ENCODE measurements at places on chromosomes 3 and 15. TPM values are rescaled to one million over a fixed set of nuclear protein-coding genes. Genes with fewer than 3 reads are reported as not detected.

- DNase-seq = no peak
Observed at GRCh38 chr15:70758790-70759462, 4.4 kb downstream of the UACA start.

DNA sequence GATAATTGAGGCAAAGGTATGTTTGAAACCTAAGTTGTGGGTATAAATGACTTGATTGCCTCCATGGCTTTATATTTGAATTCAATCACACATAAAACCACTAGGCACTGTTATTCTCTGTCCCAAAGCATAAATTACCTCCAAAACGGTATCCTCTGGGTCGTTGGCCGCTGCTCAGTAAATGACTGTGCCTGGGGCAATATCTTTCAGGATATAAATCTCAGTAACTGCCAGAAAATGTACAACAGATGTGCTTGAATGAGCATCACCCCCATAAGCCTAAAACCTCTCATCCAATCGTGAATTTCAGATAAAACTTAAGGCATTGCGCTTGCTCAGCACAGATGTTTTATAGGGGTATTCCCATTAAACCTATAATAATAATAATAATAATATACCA lies 19.0 kb upstream of the C3orf49 start:
- DNase-seq = no peak

DNA sequence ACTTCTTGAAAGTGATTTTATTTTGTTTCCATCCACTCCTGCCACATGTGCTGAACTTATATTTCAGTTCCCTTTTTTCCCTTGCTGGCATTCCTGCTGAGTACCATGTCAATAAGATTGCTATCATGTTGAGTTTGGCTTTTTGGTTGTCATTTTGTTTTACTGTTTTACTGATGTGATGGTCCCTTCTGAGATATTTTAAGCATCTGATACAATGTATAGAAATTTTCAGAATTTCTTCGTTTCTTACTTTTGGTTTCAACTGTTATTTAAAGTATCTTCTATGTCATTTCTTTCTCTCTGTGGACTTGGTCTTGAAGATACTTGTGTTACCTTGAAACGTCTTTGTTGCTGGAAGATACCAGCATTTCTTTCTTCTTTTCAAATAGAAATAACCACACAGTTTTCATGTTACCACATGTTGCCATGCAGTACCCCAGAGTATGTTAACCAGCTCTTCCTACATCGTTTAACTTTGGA lies 14.1 kb downstream of the SIDT1 start:
- DNase-seq = no peak

DNA sequence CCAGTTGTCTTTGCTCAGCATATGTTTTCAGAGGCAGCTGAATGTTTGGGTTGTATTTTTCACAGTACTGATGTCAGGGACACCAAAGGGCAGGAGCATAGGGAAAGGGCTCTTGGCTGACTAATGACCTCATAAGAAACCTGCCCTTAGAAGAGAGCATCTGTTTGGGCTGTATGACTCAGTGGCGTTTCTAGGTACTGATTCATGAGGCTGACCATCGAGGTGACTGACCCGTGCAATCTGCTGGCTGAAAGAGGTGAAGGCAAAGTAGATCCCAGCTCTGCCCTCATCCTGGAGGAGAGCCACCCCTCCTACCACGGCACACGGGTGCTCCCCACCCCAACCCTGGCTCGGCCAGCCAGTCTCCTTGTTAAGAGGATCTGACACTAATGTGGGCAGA lies 8.3 kb downstream of the LMCD1 start:
- DNase-seq = no peak

GRCh38 chr3:46489381-46489780 lies 8.4 kb upstream of the RTP3 start:
- DNase-seq = no peak

GRCh38 chr3:46632792-46633191 lies 20.5 kb downstream of the FAM240A start:
- no peak for DNase-seq

DNA sequence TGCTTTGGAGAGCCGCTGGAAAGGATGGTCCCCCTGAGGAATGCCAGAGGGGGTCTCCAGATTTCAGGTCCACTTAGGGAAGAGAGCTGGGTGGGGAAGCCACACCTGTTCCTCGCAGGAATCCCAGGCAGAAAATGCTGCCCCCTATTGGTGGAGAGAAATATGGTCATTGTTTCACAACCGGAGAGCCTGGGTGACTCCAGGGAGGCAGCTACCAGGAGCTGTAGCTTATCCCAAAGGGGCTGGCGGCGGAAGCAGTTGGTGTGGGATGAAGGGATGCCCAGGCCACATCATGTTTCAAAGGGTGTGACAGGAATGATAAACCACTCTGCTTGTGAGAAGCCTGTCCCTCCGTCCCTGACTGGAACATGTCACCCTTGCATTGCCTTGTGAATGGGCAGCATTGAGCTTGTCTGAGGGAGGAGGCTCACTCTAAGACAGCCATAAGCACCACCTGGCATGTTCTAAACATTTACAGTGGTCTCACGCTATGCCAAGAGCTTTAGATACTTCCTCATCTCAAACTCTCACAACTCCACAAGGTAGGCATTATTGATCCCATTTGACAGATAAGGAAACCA lies 34.5 kb downstream of the POMGNT2 start:
- no peak for DNase-seq

GRCh38 chr3:121970047-121970446 lies 52.0 kb downstream of the ILDR1 start:
- DNase-seq = no peak

- peak; percentile 17 for DNase-seq
Observed at GRCh38 chr3:173993299-173993698, 595.8 kb downstream of the NLGN1 start.

DNA sequence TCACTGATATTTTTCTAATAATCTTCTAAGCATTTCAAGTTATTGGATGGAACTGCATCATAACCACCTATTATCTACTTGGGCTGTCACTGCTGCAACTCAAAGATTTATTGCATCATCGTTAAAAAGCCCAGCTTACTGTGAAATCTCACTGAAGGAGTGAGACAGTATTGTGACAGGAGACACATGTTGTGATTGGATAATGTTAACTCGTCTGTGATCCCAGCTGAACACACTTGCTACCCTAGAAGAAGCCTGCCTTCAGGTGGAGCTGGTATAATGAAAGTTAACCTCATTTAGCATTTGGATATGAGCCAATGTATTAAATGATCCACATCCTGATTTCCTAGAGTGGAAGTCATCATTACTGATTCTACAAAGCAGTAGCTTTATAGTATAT lies 138.1 kb downstream of the MAP2K5 start:
- no peak for DNase-seq

DNA sequence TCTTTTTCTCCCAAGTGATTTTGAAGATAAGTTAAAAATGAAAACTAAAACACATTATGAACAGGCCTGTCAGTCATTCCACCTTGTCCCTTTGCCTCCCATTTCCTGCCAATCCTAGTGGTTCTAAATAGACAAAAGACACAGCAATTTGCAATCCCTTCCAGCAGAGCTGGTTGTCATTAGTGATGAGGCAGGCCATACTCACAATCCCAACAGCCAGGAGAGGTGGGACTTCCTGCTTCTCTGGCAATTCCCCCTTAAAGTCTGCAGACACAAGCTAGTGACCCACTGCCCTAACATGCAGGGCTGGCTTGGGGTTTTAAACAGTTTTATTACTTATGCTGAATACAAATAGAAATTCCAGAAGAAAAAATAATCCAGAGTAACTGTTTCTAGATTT lies 38.4 kb upstream of the RBP1 start:
- DNase-seq = no peak

- no peak for DNase-seq
Observed at GRCh38 chr3:47001731-47002170, 22.3 kb downstream of the NBEAL2 start.

- DNase-seq = peak; percentile 38
Observed at GRCh38 chr3:194161131-194162045, 25.4 kb downstream of the HES1 start.

DNA sequence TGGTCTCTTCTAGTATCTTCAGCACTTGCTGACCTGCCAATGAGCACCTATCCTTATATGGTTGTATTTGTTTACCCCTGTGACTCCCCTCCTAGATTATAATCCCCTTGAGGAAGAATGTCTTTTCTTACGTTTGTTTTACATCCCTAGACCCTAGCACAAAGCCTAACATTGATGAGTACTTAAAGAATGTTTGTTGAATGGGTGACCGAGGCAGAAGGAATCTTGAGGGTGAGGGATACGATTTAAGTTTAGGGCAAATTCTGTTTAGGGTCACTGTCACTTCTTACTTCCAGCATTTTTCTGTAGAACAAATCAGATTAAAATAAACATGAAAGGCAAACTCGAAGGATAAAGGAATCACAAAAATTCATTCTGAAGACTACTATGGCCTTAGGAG lies 80.9 kb upstream of the FAM98B start:
- DNase-seq = no peak

- DNase-seq = no peak
Observed at GRCh38 chr3:155596615-155597014, 148.3 kb downstream of the PLCH1 start.

GRCh38 chr3:121974601-121975111 lies 47.4 kb downstream of the ILDR1 start:
- DNase-seq = peak; percentile 100

GRCh38 chr15:87767516-87767915 lies 489.0 kb downstream of the NTRK3 start:
- no peak for DNase-seq

- peak; percentile 35 for DNase-seq
Observed at GRCh38 chr3:30688776-30689641, 82.6 kb downstream of the TGFBR2 start.

DNA sequence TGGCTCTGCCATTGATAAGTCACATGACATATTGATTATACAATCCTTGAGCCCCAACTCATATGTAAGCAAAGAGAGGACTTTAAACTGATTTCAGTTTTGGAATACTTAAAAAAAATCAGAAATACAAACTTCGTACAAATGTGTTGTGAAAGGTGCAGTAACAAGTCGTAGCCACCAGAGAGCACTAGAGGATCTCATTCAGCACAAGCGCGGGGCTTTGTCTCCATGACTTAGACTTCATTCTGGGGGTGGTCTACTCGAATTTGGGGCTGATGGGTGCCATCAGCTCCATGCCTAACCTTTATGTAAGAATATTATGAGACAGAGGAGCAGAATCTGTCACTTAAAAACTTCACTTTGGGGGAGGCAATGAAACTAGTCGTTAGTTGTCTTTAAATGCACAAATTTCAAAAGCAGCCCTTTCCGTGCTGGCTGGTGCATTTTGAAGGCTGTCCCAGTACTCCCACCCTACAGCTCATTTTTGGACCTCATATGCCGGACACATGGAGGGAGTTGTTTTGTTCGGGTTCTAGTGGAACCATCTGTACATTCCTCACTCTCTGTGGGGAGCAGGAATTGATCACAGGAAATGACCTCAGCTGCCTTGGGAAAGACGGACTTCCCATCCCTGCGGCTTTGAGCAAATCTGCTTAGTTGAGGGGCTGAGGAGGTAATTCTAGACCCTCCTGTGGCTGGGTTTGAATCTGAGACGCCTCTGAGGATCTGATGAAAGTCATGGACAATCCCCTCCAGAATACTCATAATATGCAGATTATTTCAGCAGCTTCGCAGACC lies 27.5 kb upstream of the MASP1 start:
- no peak for DNase-seq

DNA sequence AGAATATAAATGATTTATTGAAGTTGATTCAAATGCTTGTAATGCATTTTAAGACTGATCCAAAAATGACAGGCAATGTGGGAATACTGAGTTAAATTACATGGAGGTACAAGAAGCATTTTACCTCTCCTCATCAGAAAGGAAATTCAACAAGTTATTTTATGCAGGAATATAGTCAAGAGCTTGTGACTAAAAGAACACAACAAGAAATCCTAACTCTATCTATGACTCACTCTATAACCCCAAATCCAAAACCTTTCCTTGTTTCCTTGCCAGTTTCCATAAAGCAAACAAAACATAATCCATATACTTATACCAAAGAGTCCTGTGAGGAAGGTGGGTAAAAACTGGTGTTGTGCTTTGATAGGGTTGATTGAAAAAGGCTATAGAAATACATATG lies 30.8 kb downstream of the SIN3A start:
- DNase-seq = no peak

DNA sequence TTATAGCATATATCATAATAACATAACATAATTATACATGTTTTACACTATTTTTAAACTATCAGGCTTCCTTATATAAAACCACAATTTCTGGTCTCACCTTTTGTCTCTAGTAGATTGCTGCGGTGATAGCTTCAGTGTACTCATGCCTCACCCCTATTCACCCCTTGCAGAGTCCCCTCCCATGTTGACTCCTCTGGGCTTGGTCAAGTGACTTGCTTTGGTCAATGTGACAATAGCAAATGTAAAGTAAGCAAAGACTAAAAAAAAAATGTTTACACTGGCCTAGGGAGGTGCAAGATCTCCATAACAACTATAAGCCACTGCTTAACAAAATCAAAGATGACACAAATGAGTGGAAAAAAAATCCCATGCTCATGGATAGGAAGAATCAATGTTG lies 537.5 kb downstream of the ROBO1 start:
- DNase-seq = no peak

- no peak for DNase-seq
Observed at GRCh38 chr15:82132096-82132495, 86.3 kb upstream of the MEX3B start.

- no peak for DNase-seq
Observed at GRCh38 chr3:72559385-72559784, 288.9 kb downstream of the SHQ1 start.

Gene GOLGA8S
- total RNA-seq = 0.04 TPM

Gene MCF2L2
- 0.14 TPM for total RNA-seq

Gene LYZL4
- total RNA-seq = not detected

Gene HESX1
- total RNA-seq = not detected

Gene LRRC3B
- not detected for total RNA-seq

Gene XCR1
- total RNA-seq = not detected

Gene AHSG
- 0.21 TPM for total RNA-seq
